AG10803 (cell line): ENCODE measurements at places on chromosomes 1 and 21.

- DNase-seq, result peak; percentile 26
Measured at GRCh38 chr21:17466166-17466565, 46.7 kb upstream of the CXADR start.

GRCh38 chr21:37370152-37371040, 3.8 kb downstream of the DYRK1A start:
- DNase-seq, result peak; percentile 32

DNA sequence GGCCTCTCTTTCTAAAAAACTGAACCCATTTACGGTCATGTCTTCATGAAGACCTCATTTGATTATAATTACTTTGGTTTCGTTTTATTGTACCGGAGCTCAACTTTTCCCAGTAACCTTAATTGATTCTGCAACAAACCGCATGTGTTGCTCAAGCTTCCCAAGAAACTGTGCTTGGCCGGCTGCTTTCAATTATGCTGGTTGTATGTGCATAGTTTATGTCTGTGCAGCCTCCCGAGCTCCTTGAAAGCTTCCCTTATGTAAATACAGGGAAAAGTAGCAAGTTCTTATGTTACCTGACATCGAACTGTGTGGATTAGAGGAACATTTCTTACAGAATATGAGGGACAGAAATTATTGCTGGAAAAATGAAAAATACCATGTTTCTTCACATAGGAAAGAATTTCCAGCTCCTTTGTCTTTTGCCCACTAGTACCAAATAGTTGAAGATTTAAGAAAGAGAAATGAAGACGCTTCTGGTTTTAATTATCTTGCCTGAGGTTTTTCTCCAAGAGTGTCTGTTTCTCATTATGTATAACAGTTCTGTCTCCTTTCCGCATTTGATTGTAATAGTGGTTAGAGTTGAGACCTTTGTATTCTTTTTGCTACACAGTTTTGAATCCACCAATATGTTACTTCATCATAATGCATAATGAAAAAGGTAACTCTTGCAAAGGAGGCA, 2.1 kb downstream of the VCAM1 start:
- peak; percentile 97 for DNase-seq

DNA sequence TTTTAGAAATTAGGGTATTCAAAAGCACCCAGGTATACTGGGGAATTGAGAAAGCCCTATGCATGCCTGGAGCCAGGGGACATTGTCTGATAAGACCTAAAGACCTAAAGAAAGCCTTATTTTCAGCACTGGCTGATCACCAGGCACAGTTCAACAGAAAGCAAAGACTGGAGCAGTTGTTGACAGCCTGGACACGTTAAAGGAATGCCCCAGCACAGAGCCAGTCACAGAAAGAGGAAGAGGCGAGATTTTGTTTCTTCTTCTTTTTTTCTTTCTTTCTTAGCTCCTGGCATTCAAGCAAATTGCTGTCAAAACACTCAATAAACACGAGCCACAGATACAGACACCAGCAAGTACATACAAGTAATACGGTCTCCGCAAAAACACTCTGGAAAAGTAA, 40.4 kb downstream of the RNF187 start:
- DNase-seq, result no peak

GRCh38 chr1:247209396-247209795, 37.6 kb upstream of the ZNF124 start:
- DNase-seq, result peak; percentile 3

DNA sequence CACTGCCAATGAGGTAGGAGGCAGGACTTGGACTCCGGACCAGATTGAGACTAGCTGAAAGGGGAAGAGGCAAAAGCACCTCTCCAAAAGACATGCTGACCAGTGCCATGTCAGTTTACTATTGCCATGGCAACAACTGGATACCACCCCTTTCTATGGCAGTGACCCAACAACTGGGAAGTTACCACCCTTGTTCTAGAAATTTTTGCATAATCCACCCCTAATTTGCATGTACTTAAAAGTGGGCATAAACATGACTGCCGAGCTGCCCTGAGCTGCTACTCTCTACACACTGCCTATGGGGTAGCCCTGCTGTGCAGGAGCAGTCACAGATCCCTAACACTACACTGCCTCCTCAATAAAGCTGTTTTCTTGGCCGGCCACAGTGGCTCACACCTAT, 19.0 kb upstream of the SLC6A9 start:
- DNase-seq, result no peak

- DNase-seq, result no peak
Measured at GRCh38 chr1:16073490-16074119, at the start of gene FAM131C. Gene FAM131C, minus strand, starts transcription at chr1:16073651. Its CDS starts 209 bp downstream, at chr1:16073442.

DNA sequence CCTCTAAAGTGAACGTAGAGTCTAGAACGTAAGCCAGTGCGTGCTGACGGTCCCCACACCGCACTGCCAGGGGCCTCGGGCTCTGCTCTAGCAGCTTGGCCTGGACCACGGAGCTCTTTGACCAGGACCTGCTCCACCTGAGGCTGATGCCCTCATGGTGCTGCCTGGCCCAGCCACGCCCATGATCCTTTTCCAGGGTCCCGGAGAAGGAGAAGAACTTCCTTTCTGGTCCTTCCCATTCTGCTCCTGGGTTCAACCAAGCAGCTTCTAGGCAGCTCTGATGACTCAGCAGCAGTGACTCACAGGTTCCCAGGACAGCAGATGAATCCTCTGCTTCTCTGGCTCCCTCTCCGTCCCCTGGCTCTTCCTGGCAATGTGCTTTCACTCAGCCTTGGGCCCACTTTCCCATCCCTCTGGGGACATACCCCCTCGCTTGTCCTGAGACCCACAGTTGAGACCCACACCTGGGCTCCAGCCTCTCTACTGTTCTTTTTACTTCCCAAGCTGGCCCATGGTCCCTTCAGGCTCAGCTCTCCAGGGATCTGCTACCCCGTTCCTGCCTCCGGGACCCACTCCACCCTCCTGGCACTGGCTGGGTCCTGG, 246.3 kb upstream of the RAB4A start:
- DNase-seq, result peak; percentile 84

DNA sequence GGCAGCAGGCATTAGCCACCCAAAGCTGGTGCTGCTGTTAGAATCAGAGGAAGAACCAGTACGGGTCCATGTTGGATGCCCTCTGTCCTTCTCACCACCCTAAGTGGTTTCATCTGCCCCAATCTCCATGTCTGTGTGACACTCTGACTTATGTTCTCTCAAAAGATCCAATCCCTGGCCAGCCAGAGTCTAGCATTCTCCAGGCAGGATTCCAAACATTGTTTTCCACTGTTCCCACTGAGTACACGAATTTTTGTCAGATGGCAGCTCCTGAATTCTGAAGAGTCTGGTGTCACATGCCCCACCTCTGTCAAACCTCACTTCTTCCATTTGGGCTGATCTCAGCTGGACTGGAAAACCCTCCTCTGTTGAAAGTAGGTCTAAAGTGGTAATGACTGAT, 166.0 kb downstream of the DISC1 start:
- no peak for DNase-seq

- no peak for DNase-seq
Measured at GRCh38 chr1:170214117-170215032, 68.6 kb downstream of the NTMT2 start.

DNA sequence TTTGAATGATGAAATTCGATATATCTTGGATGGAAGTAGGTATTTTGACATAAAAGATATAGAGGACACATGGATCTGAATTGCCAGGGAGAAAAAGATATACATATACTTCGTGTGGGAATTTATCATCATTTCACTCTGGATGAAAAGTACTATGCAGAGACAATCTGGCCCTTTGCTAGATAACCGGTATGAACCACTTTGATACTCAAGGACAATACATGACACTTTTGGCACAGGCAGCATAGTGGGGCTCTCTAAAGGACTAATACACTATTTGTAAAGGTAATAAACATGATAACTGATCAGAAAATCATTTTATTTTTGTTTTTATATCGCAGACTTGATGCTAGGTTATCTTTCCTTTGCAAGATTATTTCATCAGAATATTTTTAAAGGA, 24.2 kb downstream of the JAK1 start:
- no peak for DNase-seq

DNA sequence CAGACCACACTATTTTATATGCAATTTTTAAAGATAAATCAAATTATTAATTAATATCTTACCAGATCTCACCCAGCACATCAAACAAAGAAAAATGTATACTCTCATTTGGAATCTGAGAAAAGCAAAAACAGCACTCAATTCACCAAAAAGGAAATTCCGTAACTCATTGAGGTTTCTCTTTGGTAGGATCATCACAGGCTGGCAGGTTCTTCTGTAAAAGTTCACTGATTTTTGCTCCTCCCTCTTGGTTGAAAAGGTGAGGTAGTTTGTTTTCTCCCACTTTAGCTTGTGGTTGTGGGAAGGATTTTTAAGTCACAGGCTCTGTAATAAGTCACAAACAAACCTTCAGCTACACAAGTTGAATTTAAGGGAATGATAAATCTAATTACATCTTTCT, at the start of gene LIPI:
Gene LIPI (minus strand): TSS at position 218 of the 400 bp plus-strand sequence. CDS start 110 bp downstream, at position 108.
- DNase-seq, result no peak
